CD4-positive, alpha-beta T cell (primary cell): ENCODE measurements at places on chromosomes 2 and 18.

DNA sequence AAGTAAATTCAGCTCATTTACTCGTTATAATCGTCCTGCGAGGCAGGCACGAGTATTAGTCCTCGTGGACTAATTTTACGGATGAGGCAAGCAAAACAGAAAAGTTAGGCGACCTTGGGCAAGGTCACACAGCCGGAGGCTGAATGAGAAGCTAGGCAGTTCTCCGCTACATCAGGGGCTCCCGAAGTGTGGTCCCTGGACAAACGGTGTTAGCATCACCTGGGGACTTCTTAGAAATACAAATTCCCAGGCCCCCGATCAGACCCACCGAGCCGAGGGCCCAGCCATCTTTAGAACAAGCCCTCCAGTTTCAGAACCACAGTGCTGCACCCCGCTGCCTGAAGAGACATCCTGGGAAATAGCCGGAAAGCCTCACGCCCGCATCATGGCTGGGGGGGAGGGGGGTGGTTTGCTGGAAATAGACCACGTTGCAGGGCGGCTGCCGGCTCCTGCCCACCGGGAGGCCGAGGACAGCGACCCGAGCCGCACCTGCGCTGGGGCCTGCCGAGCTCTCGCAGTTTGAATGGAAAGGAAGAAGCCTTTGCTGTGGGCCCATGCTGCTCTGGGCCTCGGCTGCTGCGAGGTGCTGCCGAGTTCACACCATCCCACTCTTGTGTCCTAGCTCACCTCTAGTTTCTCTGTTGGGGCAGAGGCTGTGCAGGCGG is 72.2 kb downstream of the TFCP2L1 start:
- no peak for DNase-seq

- no peak for DNase-seq
These were observed 1.2 kb downstream of the ANKRD23 start for GRCh38 chr2:96842600-96842999.

- no peak for DNase-seq
These were observed 185.0 kb downstream of the CTIF start for GRCh38 chr18:48723837-48724236.

GRCh38 chr2:119782308-119783027 is 22.7 kb downstream of the PTPN4 start:
- DNase-seq: no peak

DNA sequence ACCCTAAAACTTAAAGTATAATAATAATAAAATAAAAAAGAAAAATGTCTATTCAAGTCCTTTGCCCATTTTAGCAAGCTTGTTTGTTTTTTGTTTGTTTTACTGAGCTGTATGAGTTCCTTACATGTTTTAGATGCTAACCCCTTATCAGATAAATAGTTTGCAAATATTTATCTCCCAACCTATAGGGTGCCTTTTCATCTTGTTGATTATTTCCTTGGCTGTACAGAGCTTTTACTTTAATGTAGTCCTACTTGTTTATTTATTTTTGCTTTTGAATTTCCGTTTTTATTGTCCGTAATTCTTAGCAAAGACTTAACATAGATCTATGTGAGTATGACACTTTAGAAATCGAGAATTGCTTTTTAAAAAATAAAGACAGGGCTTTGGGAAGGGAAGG is 17.8 kb downstream of the PXDN start:
- DNase-seq: no peak

- DNase-seq: no peak
These were observed 41.0 kb downstream of the ROCK2 start for GRCh38 chr2:11303290-11304013.

- DNase-seq: no peak
These were observed 77.0 kb upstream of the PTPRM start for GRCh38 chr18:7490104-7490503.

GRCh38 chr2:211391189-211391567 is 834.8 kb downstream of the CPS1 start:
- no peak for DNase-seq

DNA sequence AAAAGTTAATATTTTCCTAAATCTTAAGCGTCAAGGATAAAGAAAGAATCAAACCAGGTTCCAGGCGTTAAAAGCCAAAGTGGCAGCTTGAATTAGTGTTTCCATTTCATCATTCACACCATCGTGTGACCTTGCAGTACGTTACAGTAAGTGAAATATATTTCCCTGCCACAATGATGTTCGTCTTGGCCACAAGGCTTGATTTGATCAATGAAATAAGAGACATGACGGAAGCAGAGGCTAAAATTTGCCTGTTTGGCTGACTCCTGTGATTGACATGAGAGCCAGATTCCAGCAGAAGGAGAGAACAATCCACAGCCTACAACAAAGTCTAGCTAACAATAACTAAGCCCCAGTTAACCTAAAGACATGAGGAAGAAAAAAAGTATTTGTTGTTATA is 62.0 kb downstream of the ASXL2 start:
- no peak for DNase-seq

DNA sequence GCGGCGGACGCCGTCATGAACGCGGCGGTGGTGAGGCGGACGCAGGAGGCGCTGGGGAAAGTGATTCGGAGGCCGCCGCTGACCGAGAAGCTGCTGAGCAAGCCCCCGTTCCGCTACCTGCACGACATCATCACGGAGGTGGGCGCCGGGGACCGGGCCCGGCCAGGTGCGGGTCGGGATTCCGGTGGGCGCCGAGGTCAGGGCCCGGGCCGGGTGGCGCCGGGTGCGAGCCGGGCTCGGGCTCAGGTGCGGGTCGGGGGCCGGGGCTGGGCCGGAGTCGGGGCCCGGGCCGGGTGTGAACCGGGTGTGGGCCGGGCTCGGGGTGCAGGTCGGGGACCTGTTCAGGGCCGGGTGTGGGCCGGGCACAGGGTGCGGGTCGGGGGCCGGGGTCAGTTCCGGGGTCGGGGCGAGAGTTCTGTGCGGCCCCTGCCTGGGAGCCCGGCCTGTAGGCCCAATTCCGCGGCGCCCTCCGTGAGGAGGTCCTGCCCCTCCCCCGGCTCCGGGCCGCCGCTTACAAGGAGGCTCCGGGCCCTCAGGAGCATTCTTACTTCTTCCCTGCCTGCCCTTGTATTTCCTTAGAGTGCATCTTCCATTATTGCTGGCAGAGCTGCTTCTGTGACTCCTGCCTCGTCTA is 447 bp downstream of the TRAF3IP1 start:
- DNase-seq: peak; percentile 20

GRCh38 chr2:7127156-7127555 is 209.9 kb downstream of the RNF144A start:
- DNase-seq: no peak

- DNase-seq: no peak
These were observed 234.0 kb downstream of the FAM210A start for GRCh38 chr18:13492314-13492713.

- DNase-seq: peak; percentile 50
These were observed 2.4 kb upstream of the HOXD12 start for GRCh38 chr2:176096986-176097819.

- DNase-seq: no peak
These were observed 193.7 kb downstream of the ARHGAP28 start for GRCh38 chr18:6923220-6923619.

- no peak for DNase-seq
These were observed at the start of gene SERPINB7 for GRCh38 chr18:63775166-63775730. SERPINB7 (plus strand) TSS chr18:63775418; CDS start chr18:63782373, 6,955 bp downstream.

DNA sequence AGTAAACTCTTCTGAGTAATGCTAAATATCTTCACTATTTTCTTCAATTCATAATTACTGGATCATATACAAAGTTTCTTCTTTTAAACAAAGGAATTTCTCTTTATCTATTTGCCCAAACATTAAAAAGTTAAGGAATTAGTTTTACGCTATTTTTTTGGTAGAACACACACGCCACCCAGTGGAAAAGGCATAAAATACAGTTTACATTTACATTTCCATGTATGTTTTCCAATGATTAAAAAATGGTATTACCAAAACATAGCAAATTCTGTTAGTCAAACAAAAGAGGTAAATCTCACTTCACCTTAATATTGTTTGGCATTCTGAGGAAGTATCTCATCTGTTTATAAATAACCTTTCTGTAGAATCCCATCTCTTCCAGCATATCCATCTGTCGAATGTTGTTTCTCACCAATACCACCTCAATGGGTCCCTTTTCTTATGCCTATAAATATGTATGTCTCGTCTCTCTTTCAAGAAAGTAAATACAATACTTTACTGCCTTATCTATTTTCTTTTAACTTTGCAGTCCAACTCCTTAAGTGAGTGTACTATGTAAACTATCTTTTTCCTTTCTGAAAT is 7.2 kb downstream of the BOLL start:
- DNase-seq: no peak

- no peak for DNase-seq
These were observed 20.0 kb upstream of the LANCL1 start for GRCh38 chr2:210496512-210496911.

- DNase-seq: no peak
These were observed 52.9 kb upstream of the SERPINB2 start for GRCh38 chr18:63834471-63835113.

DNA sequence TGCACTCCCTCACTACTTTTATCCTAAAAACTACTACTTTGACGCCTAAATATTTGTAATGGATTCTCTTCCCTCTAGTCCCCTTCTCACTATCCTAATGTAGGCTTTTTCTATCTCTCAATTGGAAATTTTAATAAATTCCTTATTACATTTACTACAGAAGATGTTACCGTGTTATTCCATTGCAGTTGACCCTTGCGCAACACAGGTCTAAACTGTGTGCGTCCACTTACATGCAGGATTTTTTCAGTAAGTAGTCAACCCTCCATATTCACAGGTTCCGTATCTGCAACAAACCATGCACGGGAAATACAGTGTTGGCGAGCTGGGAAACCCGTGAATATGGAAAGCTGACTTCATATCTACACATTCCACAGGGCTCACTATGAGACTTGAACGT is 239.8 kb downstream of the XIRP2 start:
- no peak for DNase-seq

- no peak for DNase-seq
These were observed 349.3 kb upstream of the SLC39A10 start for GRCh38 chr2:195307751-195308150.

DNA sequence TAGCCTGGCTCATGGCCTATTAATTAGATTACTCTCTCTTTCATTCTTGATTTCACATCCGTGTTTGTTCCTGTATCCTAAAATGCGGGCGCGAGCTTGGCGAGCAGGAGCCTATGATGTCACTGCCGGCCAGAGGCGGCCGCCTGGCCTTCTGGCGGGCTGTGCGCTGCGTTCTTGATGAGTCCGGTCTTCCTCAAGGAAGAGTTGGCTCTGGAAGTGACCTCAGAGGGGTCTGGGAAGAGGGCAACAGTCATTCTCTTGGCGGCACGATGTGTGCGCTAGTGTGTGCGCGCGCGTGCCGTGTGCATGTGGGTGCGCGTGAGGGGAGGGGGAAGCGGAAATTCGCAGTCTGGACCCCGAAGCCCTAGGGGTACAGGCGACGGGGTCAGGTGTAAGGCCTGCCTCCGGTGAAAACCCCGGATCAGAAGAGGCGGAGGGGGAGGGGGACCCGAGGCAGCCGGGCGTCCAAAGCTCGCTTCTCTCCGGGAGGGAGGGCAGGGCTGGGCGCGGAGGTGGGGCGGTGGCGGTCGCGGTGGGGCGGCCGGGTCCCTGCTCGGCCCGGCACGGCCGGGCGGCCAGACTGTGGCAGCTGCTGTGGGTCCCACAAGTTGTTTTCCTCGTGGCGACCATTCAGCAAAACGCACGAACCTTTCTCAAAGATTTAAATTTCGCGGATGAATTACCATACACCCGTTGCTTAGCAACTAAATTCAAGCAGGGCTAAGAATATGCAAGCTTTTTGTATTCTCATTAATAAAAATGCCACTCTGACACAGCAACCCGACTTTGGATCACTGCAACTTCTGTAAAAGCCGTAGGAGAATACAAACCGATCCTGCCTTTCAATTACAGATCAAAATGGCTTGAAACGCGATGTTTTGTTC is 8.4 kb downstream of the POU3F3 start:
- no peak for DNase-seq

DNA sequence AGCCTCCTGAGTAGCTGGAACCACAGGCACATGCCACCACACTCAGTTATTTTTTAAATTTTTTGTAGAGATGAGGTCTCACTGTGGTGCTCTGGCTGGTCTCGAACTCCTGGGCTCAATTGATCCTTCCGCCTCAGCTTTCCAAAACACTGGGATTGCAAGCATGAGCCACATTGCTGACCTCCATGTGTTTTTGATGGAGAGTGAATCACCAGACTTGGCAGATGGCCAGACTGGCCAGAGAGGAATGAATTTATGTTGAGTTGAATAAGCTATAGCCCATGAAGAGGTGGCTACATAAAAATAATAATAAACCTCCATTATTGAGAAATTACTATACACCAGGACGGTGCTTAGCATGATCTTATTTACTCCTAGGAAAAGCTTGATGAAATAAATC is 91.5 kb downstream of the MREG start:
- no peak for DNase-seq
